ENCODE measurements at places on chromosomes 5 and 9. TPM values are rescaled to one million over a fixed set of nuclear protein-coding genes. Genes with fewer than 3 reads are reported as not detected.

Gene SPATA31E1
- total RNA-seq = not detected

Gene IRX1
- total RNA-seq = not detected

Gene GARNL3
- total RNA-seq = 0.86 TPM

Gene ARL14EPL
- total RNA-seq = not detected

Gene SPRY4
- 1.3 TPM for total RNA-seq

Gene LMAN2
- total RNA-seq = 149 TPM

Gene GMCL2
- total RNA-seq = not detected

Gene FAM53C
- total RNA-seq = 27.1 TPM

DNA sequence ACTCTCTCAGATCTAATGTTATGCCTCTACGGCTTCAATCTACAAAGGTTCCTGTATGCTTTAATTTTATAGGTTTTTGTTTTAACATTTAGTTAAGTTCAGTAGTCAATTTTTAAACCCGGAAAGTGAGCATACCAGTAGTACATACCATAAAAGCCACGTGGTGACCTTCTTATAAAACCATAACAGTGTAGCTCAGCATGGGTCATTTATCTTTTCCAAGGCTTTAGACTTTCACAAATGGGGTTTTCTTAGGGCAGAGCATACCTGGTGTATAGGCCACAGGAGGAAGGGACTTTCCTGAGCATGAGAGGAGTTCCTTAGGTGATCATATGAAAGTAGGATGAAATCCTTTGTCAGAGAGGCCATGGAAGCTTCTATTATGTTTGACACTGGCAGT, 23.2 kb downstream of the ECM2 start:
- DNase-seq = no peak

DNA sequence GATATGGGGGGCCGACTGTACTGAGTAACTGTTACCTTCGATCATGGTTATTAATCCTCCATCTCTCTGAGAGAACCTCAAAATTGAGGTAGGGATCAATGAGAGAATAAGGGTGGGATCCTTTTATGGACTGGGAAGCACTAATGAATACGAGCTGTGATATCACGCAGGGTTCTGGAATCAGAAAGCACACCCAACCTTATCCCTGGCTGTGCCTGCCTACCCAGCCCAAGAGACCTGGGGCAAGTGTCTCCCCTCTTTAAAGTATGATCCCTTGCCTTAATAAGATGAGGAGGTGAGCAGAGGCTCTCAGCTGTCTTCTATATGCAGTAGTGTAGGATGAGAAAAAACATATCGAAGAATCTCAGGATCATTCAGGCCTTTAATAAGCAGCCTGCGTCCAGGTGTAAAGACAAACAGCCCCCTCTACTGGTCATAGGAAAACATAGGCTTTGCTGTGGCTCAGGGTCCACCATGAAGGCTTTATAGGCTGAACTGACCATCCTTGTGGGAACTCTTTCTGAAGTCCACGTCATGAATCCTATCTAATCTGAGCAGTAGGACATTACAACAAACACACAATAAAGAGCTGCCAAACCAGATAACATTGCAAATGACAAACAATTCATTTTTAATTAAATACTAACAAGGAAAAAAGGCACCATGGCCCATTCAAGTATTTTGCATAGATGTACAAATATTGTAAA, 16.8 kb downstream of the NIPAL4 start:
- no peak for DNase-seq

GRCh38 chr9:5453004-5453403, 2.7 kb downstream of the CD274 start:
- DNase-seq = no peak

- no peak for DNase-seq
Measured at GRCh38 chr5:67366691-67367395, 170.2 kb upstream of the CD180 start.

DNA sequence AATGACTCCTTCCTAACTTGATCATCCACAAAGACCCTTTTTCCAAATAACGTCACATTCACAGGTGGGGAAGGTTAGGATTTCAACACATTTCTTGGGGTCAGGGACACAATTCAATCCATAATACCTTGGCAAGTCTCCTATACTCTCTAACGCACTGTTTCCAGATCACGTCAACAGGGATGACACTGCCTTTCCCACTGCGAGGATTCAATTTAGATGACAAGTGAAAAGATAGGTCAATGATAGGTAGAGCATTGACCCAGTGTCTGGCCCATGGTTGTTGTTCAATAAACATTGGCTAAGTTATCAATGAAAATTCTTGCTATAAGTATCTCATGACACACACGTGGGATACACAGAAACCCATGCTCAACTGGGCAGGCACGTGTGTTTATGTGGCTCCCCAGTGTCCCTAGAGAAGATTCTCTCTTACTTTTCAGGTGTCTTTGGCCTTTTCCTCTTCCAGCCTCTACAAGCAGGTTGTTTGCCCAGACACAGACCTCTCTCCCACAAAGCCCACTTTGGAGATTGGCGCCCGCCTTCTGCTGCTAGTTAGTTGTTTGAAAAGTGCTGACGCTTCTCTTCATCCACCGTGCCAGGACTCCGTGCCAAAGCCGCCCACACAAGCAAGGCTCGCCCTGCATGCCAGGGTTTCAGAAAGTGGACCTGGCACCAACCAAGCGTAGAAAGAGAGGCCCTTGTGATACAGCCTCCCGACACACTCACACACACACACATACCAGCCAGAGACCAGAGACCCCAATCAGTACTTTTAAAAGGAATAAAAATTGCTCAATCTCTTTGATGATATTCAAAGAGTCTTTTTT, 594.5 kb downstream of the BNC2 start:
- DNase-seq = no peak

DNA sequence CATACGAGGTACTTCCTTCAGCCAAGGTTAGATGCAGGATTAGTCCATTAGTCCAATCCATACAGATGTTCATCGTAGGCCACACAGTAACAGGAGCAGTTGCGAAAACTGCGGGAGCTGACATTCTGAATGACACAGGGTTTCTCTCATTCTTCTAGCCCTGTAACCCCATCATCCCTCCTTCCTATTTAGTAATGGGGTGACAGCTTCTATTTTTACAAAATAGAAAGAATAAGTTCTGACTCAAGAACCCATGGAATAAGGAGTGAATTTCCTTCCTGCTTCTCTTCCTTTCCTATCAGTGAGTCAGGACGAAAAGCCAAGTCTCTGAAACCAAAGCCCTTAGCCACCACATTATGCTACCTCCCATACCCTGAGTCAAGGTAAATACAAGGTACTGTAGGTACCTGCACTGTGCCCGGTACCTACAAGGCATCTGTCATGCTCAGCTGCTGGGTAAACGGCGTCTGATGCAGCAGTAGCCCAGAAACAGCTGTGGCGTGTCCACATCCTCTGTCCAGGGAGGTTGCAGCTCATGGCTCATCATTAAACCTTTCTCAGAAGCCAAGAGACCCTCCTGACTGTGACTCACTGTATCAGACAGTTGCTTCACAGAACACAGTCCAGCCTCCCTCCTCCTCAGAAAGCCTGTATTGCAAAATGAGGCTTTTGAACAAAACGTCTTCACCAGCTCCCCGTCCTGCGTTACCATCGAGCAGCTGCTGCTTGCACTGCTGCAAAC, 84.2 kb downstream of the ESM1 start:
- DNase-seq = no peak

- no peak for DNase-seq
Measured at GRCh38 chr9:36999728-37000333, 34.2 kb downstream of the PAX5 start.

DNA sequence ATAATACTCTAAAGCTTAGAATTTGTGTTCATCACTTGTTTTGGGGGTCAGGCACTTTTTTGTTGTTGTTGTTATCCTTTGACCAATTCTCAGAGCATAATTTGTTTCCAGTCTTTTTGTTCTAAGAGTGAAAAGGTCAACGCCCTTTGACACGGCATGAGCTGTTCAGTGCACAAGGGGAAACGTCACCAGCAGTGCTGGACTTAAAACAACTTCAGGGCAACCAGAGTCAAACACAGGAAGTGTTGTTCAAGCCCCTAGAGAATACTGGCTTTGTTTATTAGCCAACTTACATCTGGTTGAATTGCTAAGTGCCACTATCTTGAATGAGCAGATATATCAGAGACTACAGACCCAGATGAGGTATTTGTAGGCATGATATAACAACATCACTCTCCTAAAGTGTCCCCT, 368.9 kb downstream of the TMEM161B start:
- no peak for DNase-seq
